ENCODE measurements at places on chromosomes 16 and 17.

DNA sequence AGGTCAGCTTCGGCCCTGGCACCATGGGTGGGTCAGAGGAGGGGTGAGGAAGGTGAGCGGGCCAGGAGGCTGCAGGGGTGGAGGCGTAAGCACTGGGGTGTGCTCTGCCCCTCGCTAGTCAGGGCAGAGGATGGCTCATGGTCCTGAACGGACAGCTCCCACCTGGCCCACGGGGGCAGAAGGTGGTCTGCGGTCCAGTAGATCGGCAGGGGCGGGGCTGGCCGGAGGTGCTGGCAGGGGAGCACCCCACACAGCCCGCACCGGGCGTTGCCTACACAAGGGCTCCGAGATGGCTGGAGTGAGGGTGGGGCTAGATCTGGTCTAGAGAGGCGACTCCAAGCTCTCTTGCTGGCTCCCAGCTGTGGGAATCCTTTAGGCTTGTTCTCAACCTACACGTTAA lies 8.2 kb downstream of the NPTX1 start:
- no peak for DNase-seq

DNA sequence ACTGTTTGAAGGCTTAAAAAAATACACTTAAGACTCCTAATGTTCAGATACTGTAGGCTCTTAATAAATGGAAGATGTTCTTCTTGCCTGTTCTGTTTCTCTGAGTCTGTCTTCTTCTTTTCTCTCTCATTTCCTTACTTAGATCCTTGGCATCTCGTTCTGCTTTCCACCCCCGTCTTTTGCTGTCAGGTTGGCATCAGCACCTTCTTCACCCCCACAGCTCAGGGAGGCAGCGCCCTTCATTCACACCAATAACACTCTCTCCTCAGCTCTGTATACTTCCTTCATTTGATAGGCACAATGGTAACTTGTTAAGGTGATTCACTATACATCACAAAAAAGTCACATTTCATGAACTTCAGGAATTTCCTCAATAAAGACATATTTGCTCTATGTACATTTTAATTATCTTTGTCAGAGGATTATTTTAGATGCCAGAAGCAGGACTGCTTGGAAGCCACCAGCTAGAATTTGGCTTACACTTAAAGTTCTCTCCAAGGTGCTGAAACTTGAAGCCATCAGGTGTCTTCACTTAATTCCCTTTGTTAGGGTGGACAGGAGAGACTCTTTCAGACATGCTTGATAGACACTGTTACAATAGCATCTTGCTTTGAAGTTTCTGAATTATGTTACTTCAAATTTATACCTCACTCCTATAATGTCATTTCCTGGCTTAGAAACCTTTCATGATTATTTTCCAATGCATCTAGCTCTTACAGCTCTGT lies 670.1 kb upstream of the C16orf82 start:
- no peak for DNase-seq

DNA sequence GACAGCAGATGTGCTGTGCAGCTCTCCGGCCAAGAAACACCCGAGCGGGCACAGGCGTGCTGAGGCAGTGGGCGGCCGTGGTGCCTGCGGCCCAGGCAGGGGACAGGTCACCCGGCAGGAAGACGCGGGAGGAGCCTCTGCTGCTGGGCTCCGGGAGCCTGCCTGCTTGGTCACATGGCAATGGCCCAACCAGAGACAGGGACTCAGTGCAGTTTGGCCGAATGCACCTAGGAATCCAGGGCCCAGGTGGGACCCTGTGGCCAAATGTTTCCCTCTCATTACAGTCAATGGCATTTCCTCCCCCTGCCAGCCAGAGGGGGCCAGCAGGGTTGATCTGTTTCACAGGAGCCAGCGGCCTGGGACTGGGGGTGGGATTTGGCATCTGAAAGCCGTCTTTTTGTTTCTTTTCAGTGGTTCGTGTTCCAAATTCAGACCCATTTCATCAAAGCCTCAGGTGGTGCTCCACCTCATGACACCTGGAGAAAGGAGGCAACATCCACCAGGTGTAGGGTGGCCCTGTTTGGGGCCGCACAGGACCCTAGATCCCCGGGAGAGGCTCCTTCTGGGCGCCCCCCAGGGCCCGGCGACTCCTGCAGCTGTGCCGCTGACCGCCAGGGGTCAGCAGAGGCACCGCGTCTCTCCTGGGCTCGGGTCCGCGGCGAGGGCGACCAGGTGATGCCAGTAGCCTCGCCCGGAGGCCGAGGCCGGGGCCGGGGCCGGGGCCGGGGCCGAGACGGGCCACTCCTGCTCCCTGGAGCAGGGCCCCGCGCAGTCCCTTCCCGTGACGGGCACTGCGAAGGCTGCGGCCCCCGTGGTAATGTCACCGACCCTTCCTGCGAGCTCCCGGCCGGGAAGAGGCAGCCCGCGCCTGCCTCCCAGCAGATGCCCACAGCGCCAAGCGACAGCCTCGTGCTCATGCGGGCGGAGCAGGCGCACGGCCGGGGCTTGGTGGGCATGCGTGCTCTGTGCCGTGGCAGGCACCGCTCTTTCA lies 118.5 kb downstream of the C16orf78 start:
- DNase-seq = no peak

DNA sequence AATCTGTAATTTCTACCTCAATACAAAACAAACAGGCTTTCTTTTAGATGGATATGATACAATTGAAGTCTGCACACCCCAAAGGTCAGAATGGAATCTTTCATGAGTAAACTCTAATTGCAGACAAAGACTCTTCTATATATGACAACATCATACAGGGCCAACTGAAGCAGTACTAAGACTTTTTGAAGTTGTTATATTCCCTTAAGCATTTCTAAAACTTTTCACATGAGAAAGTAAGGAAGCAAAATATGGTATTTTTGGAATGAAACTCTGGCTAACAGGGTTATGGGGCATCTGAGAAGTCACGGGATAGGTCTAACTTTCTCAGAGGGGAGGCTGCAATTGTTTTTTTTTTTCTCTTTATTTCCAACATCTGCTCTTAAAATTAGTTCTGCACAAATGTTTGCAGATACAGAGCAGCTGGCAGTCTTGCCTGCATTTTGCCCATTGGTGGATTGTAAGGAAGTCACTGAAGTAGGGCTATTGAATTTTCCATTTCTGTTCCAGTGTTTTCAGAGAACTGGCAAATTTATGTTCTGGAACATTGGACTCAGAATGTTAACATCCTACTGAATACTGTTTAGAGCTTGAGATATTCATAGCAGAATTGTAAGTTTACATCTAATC lies 59.1 kb downstream of the SSH2 start:
- DNase-seq = no peak

GRCh38 chr17:27646232-27646631 lies 15.2 kb downstream of the LGALS9 start:
- no peak for DNase-seq

DNA sequence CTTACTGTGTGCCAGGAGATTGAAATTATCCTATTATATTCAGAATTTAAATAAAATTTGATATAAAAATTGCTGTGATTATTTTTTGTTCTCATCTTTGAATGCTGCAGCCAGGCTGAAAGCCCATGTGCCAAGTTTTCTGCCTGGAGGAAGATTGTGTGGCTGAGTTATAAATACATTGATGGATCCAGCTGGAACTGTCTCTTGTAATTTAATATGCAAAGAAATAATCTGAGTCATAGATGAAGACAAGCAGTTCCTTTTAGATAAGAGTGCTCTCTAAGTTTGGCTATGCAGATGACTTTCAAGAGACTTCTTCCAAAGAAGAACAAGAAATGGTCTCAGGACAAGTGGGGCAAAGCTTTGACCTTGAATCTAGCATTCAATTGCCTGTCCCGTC lies 871.0 kb downstream of the CDH11 start:
- DNase-seq = no peak

DNA sequence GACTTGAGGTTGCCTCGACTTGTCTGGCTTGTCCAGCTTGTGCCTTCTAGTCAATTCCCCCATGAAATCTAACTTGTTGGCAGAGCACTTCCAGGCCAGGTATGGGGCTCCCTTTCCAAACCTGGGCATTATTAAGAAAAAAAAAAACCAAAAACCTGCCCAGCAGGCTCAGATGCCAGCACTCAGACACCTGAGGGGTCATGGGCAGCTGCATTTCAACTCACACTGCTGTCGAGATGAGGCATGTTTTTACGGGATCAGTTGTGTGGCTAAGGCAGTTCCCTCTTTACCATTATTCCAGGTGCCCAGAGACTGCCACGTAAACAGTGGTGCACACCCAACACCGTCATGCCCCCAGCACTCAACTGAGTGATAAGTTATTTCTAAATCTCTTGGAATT lies 17.8 kb downstream of the TMEM11 start:
- DNase-seq = no peak

DNA sequence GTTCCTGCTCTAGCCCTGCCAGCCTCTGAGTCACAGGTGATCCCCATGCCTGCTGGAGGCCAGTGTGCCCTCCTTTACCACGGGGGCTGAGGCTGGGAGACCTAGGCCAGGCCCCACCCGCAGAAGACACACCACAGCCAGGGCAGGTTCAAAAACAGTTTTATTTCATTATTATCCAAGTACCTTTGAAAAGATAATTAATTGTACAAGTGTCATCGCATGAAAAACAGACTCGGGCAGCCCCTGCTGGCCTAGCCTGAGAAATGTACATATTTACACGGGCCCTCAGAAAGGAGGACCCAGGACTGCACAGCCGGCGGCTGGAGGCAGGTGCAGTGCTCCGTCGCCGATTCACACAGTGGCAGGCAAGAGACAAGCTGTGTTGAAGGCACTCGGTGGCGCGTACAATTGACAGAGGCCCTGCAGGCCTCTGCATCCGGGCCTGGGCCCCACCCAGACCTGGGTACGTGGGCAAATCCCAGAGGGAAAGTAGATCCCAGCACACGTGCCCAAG lies 4.4 kb downstream of the PDIA2 start:
- DNase-seq = no peak

DNA sequence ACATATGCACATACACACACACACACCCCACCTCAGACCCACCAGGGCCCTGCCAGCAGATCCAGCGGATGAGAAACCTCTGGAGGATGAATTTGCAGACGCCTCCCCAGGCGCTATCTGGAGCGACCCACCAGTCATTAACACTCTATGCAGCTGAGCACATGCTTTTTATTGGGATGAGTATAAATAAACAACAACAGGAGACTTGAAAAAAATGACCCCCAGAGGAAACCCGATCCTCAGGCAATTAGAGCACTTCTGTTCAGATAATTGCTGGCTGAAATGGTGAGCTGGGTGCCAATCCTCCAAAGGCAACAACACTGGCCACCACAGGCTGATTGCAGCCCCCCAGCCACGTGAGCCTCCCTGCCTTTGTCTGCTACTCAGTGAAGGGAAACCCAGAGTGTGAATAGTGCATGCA lies 32.9 kb downstream of the DYNLRB2 start:
- DNase-seq = no peak

DNA sequence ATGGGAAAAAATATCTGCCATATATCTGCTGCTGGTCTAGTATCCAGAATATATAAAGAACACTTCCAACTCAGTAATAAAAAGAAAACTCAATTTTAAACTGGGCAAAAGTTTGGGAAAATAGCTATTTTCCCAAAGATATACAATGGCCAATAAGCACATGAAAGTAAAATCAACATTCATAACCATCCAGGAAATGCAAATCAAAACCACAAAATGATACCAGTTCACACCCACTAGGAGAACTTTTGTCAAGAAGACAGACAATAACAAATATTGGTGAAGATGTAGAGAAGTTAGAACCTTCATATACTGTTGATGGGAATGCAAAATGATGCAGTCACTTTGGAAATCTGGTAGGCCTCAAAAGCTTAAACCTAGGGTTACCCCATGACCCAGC lies 33.4 kb upstream of the RPRML start:
- no peak for DNase-seq

DNA sequence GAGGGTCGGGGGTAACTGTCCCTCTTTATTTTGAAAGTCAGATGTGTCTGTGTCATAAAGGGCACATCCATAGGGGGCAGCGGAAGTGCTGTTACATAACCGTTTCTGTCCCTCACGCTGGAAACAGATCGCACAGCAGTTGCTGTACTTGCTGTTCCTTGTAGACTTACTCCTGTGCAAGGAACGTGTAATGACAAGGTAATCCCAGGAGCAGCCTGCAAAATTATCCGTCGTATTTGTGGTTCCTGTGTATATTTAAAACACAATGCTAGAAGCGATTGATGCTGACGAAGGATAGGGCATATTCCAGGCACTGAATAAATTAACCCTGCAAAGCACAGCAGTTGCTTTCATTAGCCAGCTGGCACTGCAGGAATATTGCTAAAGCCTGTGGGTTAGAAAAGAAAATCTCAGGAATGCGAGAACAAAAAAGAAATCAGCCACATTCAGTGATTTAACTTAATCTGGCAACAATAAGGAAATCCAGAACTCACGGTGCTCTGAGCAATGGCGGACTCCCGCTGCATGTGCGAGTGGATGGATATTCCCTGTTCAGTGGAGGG lies 76.2 kb downstream of the SPECC1 start:
- DNase-seq = no peak

GRCh38 chr17:52754838-52755237 lies 596.3 kb upstream of the CA10 start:
- DNase-seq = no peak

- DNase-seq = no peak
These were observed 5.9 kb downstream of the CPNE2 start for GRCh38 chr16:57098188-57098841.

- DNase-seq = no peak
These were observed 117.1 kb downstream of the KCNJ2 start for GRCh38 chr17:70286391-70286790.

DNA sequence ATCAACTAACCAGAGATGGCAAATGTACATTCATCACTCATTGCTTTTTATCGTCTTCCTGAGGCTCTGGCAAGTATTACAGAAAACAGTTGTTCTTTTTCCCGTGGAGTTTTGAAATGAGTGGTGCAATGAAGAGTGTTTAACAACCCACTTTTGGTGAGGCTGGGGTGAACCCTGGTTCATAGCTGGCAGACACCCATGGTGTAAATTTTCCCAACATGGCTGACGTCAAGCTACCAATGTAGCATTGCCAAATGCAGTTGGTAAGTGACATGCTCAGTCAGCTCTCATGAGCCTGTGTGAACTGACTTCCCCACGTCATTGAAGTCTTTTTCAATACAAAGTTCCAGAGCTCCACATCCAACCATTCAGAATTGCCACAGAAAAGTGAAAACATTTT lies 386.2 kb downstream of the TMEM114 start:
- DNase-seq = no peak
